ENCODE measurements at places on chromosomes 6 and 20.
A peak's percentile ranks its signal among the peaks of the same experiment; 100 is the strongest.

DNA sequence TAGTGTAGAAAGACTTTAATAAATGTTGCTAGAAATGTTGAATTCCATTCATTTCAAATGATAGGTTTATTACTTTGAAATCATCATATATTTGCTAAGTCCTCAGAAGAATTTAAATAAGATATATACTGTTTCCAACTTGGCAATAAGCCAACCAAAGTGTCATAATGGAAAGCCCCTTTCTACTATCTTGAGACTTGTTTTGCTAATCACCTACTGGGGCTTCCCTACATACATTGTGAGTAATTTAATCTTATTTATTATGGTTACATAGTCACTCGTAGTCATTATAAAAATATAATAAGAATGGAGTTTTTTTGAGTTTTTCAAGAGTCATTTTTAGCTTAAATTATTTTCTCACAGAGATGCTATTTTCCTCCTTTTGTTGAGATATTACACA is 20.7 kb downstream of the COL19A1 start:
- DNase-seq = no peak

- no peak for DNase-seq
These were observed 372.8 kb downstream of the BTBD9 start for GRCh38 chr6:38266921-38267354.

GRCh38 chr6:29748391-29749307 is 25.4 kb downstream of the HLA-F start:
- peak; percentile 72 for DNase-seq

DNA sequence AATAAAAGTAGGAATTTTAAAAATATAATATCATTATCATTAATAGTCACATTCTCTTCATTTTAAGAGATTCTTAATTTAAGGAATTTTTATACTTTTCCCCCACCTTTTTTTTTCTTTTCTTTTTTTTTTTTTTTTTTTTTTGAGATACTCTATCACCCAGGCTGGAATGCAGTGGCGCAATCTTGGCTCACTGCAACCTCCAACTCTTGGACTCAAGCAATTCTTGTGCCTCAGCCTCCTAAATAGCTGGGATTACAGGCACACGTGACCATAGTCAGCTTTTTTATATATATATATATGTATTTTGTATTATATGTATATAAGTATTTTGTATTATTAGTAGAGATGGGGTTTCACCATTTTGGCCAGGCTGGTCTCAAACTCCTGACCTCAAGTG is 457.7 kb downstream of the CDKAL1 start:
- DNase-seq = no peak

DNA sequence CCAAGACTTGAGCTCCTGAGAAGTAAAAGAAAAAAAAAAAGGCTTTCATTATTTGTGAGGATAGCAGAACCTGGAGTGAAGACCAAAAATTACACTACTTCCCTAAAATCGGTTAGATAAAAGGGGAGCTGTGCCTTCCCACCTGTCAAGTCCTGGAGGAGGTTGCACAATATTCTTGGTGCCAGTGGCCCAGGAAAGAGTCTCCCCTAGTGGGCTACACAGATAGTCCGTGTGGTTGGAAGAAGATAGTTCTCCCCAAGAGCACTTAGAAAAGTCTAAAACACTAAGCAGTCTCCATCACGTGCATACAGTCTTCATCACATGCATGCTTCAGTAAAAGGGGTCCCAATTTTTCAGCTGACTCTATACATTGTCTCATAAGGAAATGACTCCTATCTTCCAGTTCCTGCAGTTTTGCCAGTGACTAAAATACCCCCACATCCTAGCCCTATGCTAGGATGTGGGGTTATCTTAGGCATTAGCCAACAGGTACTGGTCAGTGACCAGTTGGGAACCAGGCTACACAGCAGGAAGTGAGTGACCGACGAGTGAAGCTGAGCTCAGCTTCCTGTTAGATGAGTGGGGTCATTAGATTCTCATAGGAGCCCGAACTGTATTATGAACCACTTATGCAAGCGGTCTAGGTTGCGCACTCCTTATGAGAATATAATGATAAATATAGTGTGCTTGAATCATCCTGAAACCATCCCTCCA is 199.5 kb upstream of the FAM83B start:
- DNase-seq = no peak

- DNase-seq = no peak
These were observed 7.1 kb downstream of the L3MBTL1 start for GRCh38 chr20:43514648-43514999.

DNA sequence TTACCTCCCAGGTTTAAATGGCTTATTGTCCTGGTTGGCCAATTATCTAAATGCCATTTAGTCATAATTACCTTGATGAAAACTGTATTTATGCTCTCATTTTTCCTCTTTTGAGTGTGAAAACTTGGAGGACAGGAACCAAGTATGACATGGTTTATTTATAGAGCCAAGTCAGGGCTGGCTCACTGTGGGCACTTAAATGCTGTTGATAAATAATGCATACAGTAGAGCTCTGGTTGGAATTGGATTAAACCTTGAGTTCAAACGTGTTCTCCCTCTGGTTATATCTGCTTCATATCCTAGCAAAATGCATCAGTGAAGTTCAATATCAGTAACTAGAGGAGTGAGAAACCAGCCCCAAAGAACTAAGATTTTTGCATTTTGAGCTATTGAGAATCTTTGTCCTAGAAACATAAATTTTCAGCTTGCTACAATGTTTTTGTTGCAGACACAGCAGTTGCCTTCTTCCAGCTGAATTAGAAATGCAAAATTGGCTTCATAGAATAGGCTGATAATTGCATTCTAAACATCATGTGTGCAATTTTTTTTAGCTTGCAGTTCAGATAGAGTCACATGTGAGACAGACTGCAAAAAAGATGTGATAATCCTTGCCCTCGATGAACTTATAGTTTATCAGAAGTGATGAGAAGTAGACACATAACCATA is 255.8 kb downstream of the BTBD3 start:
- DNase-seq = no peak
